ENCODE measurements at places on chromosomes 7 and 10. TPM values are rescaled to one million over a fixed set of nuclear protein-coding genes. Genes with fewer than 3 reads are reported as not detected.

The CPED1 gene
- not detected for total RNA-seq

- no peak for DNase-seq
Measured at GRCh38 chr7:81094952-81095351, 176.1 kb upstream of the SEMA3C start.

GRCh38 chr10:126433351-126433750 is 45.1 kb upstream of the ADAM12 start:
- DNase-seq: no peak

DNA sequence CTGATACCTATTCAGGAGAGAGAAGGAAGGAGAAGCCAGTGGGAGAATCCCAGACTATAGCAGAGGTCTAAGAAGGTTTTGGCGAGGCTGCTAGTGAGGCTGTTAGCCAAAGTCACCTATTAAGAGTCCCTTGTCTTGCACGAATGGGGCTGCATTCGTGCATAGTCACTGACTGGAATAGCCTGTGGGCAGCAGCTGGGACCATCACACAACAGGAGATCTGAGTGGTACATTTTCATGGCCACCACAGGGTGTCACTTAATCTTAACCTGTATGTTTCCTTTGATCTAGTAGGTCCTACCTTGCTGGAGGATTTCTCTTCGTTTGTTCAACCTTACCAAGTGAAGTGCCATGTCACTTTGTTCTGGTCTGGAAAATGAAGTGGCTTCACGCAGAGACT is 319.9 kb downstream of the BMPER start:
- DNase-seq: no peak

The EEPD1 gene
- total RNA-seq: 1.8 TPM

Measured in activated T-cell treated with anti-CD3 and anti-CD28 coated beads, Interleukin-2, amount 50 U/mL, for 72 hours (primary cell).